CD14-positive monocyte (primary cell): ENCODE measurements at places on chromosomes 7 and 10. TPM values are rescaled to one million over a fixed set of nuclear protein-coding genes. Genes with fewer than 3 reads are reported as not detected.

Gene STOX1
- polyA plus RNA-seq: 0.03 TPM in 1 of 2 replicates, not detected in the other

Gene PODXL
- polyA plus RNA-seq: 0.15 and 0.25 TPM in 2 replicates

Gene PPP1R17
- polyA plus RNA-seq: 0.85 TPM

Gene CUX1
- polyA plus RNA-seq: 38.0 and 51.4 TPM in 2 replicates

Gene SYT15B
- not detected for polyA plus RNA-seq

Gene MMS19
- 23.2 TPM for polyA plus RNA-seq

Gene PTPN12
- polyA plus RNA-seq: 6.6 TPM

Gene ARMC3
- not detected for polyA plus RNA-seq

Gene CXCL12
- 0.03 and 0.21 TPM in 2 replicates for polyA plus RNA-seq
